Brain microvascular endothelial cell (primary cell): ENCODE measurements at places on chromosomes 6 and 20.

DNA sequence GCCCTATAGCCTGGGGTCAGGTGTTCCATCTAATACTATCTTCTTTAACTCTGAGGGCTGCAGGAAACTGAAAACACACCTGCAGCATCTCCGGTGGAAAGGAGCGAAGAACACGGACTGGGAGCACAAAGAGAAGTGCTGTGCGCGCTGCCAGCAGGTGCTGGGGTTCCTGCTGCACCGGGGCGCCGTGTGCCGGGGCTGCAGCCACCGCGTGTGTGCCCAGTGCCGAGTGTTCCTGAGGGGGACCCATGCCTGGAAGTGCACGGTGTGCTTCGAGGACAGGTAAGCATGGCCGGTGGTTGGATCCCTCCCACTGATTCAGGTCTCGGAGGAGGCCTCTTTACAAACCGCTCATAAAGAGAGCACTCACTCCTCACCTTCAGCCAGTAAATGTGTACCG lies 15.5 kb downstream of the SYTL3 start:
- DNase-seq: no peak

DNA sequence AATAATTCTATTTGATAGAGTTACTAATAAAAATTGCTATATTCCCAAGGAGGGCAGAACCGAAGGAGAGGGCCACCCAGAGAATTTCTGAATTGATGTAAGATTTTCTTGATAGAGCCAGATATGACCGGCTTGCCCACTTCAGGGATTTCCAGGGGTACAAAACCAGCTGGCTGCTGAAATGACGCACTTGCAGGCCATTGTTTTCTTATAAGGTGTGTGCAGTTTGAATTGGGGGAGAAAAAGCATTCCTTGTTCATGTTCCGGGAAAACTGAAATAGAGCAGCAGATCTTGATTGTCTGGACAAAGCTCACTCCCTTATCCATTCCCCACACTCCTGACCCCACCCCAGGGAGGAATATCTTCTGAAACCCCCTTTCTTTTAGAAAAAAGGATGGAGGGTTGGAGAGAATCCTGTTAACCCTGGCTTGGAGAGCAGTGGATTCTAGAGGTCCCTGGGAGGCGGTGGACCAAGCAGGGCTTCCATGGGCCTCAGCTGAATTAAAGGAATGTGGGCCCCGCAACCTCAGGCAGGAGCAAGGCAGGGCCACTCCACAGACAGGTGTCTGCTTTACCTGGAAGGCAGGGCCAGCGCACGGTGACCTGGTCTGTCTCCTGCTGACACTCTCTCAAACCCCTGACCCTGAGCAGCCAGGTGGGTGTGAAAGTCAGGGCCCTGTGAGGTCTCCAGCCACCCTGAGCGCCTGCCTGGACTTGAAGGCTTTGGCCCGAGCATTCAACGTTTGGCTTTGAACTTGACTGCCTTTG lies 96.4 kb downstream of the TMEM170B start:
- no peak for DNase-seq

DNA sequence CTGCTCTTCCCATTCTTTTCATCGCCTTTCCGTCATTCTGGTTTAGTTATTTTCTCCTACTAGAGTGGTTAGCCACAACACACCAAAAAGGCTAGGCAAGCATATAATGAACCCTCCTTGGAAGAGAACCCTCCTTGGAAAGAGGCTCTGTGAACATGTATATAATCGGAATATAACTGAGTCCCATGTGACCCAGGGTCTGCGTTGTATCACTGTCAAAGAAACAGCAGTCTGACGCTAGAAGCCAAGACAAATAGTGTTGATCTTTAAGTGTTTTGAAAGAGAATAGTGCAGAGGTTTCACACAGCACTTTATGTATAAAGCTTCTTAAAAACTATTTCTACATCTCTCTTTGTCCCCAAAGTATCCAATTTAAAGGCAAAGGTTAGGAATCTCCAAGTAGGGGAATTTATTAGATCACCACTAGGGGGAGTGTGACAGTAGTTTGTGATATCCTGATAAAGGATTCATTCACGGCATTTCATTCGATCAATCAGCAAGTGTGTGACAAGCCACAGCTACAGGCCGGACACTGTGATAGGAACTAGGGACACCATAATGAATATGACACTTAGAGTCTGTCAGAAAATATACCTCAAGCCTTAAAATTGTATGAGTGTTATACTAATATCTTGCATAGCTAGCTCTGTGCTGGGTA lies 395.3 kb downstream of the CD109 start:
- no peak for DNase-seq

- no peak for DNase-seq
Measured at GRCh38 chr6:73073238-73073637, 152.1 kb downstream of the KHDC1L start.

DNA sequence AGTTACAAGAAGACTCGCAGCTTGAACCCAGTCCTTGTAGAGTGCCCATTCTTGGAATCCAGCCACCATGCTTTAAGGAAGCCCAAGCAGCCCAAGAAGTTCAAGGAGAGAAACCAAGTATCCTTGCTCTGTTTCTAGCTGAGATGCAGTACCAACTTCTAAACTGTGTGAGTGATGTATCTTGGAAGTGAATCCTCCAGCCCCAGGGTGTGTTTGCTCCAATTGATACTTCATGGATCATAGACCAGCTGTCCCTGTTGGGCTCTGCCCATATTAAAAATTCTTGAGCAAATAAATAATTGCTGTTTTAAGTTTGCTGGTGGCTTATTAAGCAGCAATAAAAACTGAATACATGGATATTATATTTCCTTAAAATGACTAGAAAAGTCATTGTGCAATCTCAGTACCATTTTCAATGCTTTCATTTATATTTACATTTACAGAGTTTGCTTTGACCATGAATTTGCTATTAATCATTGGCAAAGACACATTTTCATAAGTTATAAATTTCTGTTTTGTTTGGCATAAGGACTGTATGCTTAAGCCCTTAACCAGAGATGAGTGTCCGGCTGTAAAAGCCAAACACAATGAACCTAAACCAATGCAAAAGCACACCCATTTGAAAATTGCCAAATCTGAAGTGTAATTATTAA lies 9.2 kb downstream of the SPTLC3 start:
- no peak for DNase-seq
